ENCODE measurements at places on chromosomes 6 and 20. TPM values are rescaled to one million over a fixed set of nuclear protein-coding genes. Genes with fewer than 3 reads are reported as not detected.

DNA sequence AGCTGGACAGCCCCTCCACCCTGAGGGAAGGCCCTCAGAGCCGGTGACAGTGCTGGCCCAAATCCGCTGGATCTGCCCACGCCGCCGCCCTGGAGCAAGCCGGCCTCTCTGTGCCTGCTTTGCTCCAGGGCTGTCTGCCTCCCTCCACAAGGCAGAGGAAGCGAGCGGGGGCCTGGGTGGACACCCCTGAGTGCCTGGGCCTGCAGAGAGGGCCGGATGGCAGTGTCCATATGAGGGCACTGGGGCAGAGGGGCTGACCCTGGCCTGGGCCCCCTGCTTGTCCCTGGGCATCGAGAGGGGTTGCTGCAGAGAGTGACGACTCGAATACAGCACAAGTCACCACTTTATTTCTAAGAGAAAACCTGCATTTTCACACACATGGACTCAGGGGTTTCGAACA, 348.6 kb downstream of the ZFAND3 start:
- no peak for DNase-seq

DNA sequence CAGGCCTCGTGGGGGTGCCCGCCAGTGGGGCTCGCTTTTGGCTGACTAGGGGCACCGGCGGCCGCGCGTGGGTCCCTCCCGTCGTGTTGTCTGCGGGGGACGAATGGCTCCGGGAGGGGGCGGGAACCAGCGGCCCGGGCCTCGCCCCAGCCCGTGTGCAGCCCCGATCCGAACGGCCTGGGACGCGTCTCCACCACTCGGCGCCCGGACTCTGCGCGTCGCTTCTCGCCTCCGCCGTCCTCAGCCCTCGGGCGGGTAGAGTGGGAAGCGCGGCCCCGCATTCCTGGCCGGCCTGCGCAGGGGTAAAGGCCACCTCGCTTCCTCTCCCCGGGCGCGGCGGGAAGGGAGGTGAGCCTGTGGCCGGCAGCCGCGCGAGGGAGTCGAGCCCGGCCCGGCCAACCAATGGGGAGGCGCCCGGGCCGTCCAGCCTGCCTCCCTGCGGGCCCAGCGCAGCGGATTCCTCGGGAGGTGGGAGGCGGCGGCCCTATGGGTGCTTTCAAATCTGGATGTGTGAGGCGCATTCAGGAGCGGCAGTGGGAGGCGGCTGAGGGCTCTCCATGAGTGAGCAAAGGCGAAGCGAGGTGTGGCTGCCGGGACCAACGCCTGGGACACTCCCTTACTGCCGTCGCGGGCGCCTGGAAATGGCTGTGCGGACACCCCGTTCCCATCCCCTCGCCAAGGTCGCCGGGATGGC, 1.1 kb upstream of the ZBTB46 start:
- no peak for DNase-seq

DNA sequence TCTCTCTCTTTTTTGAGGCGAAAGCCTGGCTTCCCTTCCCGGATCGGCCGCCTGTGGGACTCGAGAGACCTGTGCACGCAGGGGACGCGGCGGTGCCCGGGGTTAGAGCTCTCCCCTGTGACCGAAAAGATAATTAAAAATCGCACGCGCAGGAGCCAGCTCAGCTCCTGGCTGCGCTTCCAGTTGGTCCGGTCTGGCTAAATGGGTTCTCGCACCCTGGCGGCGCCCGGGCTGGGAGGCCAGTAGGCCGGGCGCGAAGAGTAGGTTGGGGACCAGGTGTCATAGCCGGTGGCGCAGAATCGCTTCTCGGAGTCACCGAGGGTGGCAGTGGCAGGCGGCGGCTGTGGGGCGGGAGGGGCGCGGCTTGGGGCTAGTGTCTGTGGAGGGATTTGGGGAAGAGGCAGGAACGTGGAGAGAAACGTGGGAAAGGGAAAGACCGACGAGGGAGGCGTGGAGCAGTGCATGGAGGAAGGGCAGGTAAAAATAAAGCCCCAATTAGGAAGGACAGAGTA, 41.9 kb upstream of the SUPT3H start:
- peak; percentile 68 for DNase-seq

- no peak for DNase-seq
Measured at GRCh38 chr6:3422435-3423070, 34.3 kb downstream of the SLC22A23 start.

- no peak for DNase-seq
Measured at GRCh38 chr6:30618270-30618797, 694 bp downstream of the MRPS18B start.

- no peak for DNase-seq
Measured at GRCh38 chr6:50003139-50003538, 18.7 kb downstream of the DEFB110 start.

GRCh38 chr20:62178316-62179161, 4.3 kb upstream of the MTG2 start:
- no peak for DNase-seq

DNA sequence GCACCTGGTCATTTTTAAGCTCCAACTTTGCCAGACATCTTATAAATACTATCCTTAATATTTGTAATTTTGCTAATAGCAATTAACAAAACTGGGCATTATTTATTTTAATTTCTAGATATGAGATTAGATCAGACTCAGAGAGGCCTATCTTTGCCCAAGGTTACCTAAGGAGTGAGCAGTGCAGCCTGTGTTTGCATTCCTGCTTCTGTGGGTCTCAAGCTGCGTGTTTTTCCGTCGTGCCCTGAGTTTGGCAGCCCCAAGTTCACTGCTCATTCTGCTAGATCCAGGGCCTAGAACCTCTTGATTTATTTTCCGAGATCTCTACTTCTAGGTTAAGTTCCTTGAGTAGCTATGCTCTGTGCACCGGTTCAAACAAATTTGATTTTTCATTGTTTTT, 11.0 kb upstream of the ADGRG6 start:
- DNase-seq: no peak

DNA sequence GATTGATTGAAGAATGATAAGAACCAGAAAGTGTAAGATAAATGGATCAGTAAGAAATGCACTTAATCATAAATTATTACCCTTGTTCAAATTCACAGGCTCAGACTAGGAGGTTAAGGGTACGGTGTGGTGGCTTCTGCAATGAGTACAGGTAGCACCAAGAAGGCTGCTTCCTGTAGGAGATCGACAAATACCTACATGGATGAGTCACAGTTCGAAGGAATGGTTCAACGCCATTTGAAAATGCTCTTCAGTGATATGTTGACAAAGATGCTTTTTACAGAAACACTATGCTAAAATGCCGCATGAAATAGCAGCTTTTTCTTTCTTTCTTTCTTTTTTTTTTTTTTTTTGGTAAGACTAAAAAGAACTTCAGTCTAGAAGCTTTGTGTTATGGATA, 116.2 kb downstream of the DTNBP1 start:
- DNase-seq: no peak

KHDC1 gene
- 3.6 TPM for polyA plus RNA-seq

COL9A1 gene
- not detected for polyA plus RNA-seq

PRL gene
- not detected for polyA plus RNA-seq

NRN1 gene
- polyA plus RNA-seq: not detected

HLA-DPA1 gene
- polyA plus RNA-seq: 1.9 TPM

Data from mammary epithelial cell (primary cell).